Caco-2 (cell line): ENCODE measurements at places on chromosomes 6 and 20. TPM values are rescaled to one million over a fixed set of nuclear protein-coding genes. Genes with fewer than 3 reads are reported as not detected.
A peak's percentile ranks its signal among the peaks of the same experiment; 100 is the strongest.

Gene WFDC12
- not detected in 2 replicates for total RNA-seq

GRCh38 chr6:124963416-124963785 is 1.2 kb downstream of the RNF217 start:
- no peak for DNase-seq

GRCh38 chr6:106167096-106167814 is 81.1 kb downstream of the PRDM1 start:
- no peak for DNase-seq

- peak; percentile 39 for DNase-seq
Observed at GRCh38 chr6:4936681-4937041, 67.2 kb downstream of the RPP40 start.

- no peak for DNase-seq
Observed at GRCh38 chr6:121437851-121438651, 2.6 kb downstream of the GJA1 start.

Gene RNF182
- total RNA-seq = 0.39 and 1.1 TPM in 2 replicates

- DNase-seq = no peak
Observed at GRCh38 chr6:109793792-109794191, 102.7 kb downstream of the FIG4 start.

Gene MAK
- 0.14 and 0.16 TPM in 2 replicates for total RNA-seq

- peak; percentile 42 for DNase-seq
Observed at GRCh38 chr6:170292407-170293158, 1.7 kb upstream of the DLL1 start.

GRCh38 chr20:37361336-37361735 is 15.4 kb downstream of the SRC start:
- peak; percentile 43 for DNase-seq

DNA sequence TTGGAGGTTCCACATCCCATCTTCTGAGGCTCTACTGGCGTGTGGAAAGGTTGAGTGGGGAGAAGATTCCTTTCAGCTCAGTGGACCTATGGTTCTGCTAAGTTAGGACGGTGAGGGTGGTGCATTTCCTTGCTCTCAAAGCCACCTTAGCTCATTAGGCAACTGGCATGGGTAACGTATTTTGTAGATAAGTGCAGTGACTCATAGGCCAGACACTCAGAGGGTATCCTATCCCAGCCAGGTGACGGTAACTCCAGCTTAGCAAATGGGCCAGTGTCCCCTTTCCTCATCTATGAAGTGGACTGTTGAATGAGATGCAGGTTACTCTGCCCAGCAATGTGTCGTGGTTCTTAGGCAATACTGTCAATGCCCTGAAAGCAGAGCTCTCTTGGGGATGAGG is 3.7 kb downstream of the RPS6KA2 start:
- DNase-seq = no peak

GRCh38 chr6:44000164-44000842 is 126.9 kb downstream of the MRPL14 start:
- DNase-seq = no peak

GRCh38 chr6:112225691-112226090 is 28.7 kb downstream of the LAMA4 start:
- no peak for DNase-seq

- no peak for DNase-seq
Observed at GRCh38 chr20:44170816-44171410, 16.1 kb downstream of the JPH2 start.

DNA sequence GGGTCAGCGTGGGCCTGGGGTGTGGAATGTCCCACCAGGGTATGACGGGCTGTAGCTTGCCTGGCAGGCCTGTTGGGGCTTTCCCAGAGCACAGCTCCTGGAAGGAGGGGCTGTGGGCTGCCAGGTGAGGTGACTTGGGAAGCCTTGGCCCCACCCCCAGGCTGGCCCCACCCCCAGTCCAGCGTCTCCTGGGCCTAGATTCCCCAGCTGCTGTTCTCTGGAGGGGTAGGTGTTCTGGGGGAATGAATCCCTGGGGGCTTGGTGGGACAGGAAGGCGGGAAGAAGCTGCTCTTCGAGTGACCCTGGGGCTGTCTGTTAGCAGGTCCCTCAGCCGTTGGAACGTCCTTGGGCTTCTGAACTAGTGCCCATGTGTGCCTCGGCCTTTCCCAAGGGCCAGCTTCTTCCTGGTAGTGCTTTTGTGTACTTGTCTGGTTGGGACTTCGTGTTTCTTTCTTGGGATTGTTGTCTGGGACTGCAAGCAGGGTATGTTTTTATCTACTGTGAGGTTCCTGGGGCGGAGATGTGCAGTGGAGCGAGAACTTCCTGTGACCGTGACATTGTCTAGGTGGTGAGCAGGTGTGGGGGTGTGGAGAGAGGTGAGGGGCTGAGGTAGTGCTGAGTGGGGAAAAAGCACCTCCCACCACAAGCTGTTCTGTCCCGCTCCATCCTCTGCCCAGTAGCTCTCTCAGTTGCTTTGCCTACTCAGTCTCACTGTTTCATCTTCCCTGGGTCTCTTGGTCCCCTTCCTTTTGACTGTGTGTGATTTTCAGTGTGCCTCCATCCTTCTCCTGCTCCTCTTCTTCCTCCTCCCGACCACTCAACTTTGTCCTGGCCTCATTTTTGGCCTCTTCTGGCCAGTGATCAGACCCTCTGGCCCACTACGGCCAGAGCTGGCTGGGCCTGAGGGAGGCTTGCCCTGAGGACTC is 1.3 kb upstream of the DDR1 start:
- DNase-seq = peak; percentile 83

DNA sequence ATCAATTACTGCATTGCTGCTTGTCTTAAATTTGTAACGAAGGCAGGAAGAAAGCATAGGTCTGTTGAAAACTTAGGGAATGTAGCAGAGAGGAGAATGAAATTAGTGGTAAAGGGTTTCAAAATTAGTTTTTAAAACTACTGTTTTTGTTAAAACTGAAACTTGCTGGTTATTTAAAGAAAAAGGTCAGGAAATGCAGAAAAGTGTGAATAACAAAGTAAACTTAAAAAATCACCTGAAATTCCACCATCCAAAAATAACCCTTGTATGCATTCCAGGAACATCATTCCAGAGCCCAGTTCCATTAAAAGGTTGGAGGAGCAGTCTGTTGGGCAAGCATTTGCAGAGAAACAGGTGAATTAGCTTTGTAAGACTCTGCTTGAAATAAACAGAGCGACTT is 3.1 kb upstream of the MOXD1 start:
- DNase-seq = no peak

DNA sequence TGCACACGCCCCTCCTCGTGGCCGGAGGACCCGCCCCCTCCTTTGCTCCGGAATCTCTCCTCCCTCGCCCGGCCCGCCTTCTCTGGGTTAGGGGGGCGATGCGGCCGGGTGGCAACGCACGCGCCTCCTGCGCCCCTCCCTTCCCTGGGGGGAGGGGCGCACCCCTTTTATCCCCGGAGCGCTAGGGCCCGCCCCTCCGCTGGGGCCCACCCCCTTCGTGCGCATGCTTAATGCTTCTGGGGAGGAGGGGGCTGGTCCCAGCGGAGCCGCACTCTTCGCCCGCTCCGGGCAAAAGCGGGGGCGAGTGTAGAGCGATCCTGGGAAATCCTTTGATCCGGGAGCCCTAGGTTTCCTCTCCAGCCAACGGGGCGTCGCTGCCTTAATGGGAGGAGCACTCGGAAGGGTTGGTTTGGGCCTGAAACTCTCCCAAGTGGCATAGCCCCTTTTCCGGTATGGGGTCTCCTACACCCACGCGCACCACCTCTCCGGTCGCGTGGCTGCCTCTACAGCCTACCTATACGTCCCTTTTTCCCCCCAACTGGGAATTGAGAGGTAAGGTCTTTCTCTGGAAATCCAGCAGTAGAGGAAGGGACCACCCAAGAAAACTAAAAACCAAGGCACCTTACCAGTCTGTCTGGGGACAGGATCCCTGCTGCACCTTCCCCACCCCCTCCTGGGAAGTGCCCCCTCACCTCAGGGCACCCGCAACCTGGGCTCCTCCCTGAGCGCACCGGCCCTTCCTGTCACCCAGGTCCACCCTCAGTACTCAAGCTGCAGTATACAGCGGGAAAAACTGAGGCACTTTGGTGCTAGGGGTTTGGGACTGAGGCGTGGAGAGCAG is 2.1 kb downstream of the SOX12 start:
- peak; percentile 92 for DNase-seq

DNA sequence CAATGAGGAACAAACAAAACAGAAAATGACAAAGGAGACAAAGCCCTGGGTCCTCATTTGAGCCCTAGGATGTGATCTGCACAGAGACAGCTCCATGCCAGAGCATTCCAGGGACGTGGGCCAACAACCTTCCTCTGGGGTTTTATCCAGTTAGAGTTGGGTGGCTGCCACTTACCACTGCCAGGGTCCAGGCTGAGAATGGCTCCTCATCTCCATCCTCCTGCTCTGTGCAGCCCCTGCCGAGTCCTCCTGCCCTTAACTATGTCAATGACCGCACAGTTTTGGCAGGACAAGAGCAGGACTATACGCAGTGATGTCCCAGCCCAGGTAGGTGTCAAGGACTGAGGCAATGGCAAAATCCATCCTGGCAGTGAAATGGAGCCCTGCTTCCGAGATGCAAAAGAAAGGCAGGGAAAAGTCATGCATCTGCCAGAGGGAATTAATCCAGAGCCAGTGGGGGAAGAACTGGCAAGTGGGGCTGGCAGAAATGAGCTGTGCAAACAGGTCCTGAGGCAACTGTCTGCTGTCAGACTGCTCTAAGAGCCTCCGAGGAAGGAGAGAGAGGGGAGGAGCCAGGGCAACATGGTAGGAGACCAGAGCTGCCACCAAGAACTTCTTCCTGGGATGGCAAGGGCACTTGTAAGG is 449.4 kb downstream of the PTPRT start:
- peak; percentile 26 for DNase-seq

Gene EYA4
- total RNA-seq = not detected in 2 replicates

DNA sequence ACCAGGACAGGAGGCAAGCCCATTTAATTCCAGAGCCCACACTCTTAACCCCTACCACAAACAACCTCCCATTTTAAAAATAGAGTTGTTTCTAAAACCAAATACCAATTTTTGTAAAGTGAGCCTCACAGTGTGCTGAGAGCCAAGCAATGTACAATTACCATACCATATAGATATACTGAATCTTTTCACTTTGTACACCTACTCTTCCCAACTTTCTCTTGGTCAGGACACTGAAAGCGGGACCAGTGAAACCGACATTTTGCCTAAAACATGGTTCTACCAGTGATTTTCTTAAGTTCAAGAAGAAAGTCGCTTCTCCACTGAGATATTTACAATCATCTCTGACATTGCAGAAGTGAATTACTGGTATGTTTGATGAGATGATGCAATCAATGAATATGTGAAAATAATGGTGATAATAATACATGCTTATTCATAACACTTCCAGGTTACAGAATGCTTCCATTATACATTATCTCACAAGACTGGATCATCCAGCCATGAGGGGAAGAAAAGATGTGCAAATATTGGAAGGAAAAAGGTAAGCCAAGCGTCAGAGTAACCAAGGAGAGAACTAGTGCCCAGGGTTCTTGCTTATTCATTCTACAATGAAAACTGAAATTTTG is 74.1 kb downstream of the HIVEP2 start:
- DNase-seq = no peak

Gene ESR1
- total RNA-seq = not detected in 2 replicates

DNA sequence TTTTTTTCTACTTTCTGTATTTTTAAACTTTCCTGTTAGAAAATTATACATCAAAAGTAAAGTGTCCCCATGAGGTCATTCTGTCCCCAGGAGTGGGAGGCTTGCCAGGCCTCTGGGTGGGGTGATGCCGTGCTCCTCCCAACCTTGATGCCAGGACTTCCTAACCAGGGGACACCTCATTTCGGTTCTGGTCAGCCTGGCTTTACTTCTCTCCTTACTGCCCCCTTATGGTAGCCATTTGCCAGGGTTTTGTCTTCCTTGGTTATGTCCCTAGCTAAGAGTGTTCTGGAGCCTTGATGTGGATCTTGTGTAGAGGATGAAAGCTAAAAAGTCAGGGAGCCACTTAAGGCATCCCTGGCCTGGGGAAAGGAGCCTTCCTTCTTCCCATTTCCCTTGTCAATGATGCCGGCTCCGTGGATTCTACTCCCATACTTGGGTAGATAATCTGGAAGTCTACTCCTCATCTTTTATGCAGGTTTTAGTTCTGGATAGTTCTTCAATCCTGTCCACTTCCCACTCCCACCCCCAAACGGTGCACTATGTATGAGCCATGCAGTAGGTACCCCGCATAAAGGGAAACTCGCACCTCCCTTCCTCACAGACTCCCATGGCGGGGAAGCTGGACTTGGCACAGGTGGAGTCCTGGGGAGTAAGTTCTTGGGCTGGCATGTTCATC is 164.1 kb upstream of the SALL4 start:
- peak; percentile 87 for DNase-seq

Gene TMEM74B
- total RNA-seq = 6.9 and 7.8 TPM in 2 replicates

- no peak for DNase-seq
Observed at GRCh38 chr20:958936-959815, 42.9 kb downstream of the RSPO4 start.

DNA sequence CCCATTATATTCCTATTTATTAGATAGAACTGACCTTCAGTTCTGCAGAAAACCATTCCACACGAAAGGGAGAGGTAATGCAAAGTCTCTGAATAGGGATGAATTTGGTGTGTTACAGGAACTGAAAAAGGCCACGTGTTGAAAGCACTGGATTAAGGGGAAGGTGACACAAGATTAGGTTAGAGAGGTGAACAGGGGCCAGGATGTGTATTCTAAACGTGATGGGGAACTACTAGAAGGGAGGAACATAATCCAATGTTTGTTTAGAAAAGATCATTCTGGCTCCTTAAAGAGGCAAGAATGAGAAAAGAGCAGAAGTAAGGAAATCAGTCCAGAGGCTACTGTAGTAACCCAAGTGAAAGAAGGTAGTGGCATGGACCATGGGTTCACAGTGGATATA is 6.3 kb upstream of the ZKSCAN8 start:
- DNase-seq = no peak

DNA sequence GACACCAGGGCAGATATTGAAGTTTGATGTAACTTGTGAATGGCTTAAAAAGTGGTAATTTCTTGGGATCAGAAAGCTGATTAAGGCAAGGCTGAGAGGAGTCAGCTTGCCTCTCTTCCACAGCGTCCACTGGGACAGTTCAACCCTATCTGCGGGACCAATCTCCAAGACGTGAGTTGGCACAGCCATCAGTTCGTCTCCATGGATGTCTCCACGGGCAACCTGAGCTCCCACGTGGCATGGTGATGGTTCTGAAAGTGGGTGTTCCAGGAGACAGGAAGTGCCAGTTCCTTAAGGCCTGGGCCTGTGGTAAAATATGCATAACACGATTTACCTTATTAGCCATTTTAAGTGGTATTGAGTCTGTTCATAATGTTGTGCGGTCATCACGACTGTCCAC is 67.9 kb upstream of the BHLHE23 start:
- DNase-seq = no peak

- DNase-seq = peak; percentile 4
Observed at GRCh38 chr20:24303393-24304170, 165.8 kb upstream of the SYNDIG1 start.

GRCh38 chr20:44039147-44039546 is 124.5 kb downstream of the TOX2 start:
- DNase-seq = no peak

- DNase-seq = no peak
Observed at GRCh38 chr6:143545976-143546547, 34.5 kb upstream of the FUCA2 start.
